ENCODE measurements at places on chromosomes 1 and 21.

DNA sequence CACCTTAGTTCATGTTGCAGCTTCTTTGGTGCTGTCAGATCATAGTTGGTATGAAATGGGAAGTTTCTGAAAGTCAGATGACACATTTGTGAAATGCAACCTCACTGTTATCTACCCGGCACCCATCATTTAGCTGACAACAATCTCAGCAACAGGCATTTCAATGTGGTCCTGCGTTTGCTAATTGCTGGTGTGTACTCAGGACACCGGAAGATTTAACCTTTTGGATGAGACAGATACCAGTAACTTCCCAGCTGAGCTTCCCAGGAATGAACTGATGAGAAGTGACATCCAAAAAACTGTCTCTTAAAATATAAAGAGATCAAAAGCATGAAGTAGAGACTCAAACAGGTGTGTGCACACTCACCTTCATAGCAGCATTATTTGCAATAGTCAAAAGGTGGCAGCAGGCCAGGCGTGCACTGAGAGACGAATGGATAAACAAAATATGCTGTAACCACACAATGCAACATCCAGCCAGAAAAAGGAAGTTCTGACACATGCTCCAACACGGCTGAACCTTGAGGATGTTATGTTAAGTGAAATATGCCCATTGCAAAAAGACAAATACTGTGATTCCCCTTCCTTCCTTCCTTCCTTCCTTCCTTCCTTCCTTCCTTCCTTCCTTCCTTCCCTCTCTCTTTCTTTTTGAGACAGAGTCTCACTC, 7.9 kb upstream of the CLDN14 start:
- no peak for ATAC-seq

GRCh38 chr1:173190101-173190936, 16.8 kb downstream of the TNFSF4 start:
- ATAC-seq, result peak; percentile 79

DNA sequence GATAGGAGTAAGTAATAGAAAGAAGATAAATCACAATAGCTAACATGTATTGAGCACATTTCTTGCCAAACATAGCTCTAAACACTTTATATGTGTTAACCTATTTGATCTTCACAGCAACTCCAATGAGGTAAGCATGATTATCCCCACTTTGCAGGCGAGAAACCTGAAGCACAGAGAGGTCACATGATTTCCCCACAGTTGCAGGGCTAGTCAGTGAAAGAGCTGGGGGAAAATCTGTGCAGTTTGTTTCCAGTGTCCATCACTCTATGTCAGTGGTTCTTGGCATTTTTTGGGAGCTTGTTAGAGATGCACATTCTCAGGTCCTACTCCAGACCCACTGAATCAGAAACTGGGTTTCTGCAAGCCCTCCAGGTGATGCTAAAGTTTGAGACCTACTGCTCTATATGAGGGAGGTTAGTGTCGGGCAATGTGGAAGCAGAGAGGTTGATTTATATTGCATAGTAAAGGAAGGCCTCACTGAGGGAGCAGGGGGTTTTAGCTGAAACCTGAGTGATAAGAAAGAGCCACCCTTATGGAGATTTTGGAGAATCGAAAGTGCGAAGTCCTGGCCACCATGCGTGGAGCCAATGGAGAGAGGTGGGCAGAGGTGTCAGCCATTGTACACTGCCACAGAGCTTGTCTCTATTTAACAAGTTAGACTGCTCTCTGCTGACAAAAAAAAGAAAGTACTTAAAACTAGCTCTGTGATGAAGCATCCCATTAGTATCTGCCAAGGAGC, 20.9 kb downstream of the MCOLN3 start:
- no peak for ATAC-seq

DNA sequence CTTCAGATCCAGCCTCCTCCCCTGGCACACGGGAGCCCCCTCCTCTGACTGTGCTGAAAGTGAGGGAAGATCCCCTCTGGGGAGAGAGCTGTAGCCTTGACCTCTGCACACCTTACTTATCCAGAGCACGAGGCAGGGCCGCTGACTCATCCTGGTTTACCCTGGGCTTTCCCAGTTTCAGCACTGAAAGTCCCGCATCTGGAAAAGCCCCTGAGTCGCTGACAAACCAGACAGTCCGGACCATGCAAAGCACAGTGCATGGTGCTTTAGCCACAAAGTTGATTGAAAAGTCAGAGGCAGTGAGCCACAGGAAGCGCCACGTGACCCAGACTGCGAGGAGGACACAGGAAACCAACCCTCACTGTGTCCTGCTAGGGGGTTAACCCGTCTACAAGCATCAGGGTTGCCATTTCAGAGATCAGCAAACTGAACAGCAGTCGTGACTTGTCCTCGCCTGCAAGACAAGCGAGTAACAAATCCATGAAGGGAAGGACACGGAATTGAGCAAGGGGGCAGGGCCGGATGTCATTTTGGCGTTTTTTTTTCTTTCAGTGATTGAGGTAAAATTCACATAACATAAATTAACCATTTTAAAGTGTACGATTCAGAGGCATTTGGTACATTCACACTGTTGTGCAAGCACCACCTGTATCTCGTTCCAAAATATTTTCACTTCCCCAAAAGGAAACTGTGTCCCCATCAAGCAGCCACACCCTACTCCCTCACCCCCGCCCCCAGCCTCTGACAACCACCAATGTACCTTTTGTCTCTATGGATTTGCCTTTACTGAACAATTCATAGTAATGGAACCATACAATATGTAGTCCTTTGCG, 19.9 kb upstream of the IFNGR2 start:
- ATAC-seq, result peak; percentile 64

GRCh38 chr1:3732434-3733093, 19.7 kb upstream of the CCDC27 start:
- ATAC-seq, result peak; percentile 45

- no peak for ATAC-seq
These were observed 26.1 kb downstream of the SLC6A17 start for GRCh38 chr1:110176299-110176956.

DNA sequence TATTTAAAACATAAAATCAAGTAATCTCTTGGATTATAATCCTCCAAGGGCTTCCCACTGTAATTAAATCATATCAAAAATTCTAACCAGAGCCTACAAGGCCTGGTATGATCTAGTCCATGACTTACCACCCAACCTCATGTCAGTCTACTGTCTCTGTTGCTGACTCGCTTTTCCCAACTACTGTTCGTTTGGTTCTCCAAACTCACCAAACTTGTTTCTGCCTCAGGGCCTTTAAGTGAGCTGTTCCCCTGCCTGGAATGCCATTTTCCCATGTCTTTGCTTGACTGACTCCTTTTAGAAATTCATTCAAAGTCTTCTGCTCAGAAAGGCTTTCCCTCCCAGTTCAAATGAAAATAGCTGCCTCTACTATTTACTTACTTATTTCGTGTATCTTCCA, 95.9 kb downstream of the ZC3H11B start:
- no peak for ATAC-seq

- peak; percentile 54 for ATAC-seq
These were observed 5.2 kb downstream of the SOX13 start for GRCh38 chr1:204077979-204078696.

DNA sequence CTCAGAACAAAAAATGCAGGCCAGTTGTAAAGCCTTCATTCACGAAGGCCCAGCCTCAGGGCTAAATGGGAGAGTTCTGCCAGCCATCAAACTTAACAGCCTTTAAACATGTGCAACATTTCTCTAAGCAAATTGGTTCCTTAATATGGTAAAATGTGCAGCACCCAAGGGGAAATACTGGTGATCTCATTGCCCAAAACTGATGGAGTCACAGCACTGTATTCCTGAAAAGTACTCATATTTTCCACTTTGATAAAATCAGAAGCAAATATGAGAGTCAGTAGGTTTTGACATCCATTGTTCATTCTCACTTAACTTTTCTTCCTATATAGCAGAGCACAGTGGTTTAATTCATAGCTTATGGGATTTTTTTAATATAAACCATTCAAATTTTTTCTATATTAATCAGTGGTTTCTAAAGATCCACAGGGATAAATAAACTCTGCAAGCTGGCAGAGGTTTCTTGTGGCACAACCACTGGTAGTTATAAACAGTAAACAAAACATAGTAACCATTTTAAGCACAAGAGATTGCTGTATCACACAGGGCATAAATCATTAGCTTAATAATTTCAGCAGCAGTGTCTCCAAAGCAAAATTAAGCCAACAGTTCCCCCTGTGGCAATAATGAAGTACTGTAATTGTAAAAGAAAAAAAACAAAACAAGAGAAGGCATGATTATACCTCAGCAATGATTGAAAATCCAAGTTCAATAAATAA, 106.9 kb upstream of the LYPLAL1 start:
- ATAC-seq, result peak; percentile 87

GRCh38 chr1:19110257-19110927, 99.7 kb downstream of the UBR4 start:
- no peak for ATAC-seq

DNA sequence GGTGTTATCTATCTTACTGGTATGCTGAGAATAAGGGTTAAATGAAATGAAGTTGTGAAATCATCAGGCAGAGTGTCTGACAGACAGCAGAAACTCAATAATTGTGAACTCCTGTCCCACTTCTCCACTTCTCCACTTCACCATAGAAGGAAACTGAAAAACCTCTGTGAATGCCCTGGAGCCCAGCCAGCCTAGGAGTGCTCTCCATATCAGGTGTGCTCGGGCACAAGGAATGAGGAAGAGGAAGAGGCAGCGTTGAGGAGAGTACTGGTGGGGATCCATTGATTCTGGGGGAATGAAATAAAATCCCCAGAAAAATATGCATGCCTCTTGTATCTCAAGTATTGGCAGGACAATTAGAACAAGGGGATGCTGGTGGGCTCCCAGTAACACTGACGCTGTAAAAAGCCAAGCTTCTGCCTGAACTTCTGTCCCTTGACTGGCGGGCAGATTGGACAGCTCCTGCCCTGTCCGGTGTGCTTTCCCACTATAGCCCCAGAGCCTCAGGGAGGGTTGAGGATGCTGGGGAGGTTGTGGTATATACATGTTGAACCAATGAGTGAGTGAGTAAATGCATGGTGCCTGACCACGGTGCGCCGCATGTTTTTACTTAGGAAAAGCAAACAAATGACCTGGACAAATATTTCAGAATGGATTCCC, 47.7 kb downstream of the NMNAT2 start:
- ATAC-seq, result no peak

DNA sequence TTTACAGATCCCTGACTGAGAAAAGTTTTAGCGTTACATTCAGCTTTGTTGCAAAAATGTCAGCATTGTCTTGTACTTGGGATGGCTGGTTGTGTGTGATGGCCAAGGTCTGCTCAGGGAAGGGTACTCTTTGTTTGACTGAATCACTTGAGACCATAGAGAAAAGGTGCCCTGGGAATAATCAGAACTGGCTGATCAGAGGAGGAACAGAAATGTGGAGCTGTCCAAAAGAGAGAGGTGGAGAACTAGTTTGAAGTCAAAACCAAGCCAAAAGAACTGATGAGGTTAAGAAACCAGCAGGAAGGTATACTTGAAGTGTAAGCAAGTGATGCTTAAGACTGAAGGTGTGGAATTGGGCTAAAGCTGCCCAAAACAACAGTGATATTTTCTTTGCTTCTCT, 107.6 kb upstream of the LYPLAL1 start:
- ATAC-seq, result no peak

DNA sequence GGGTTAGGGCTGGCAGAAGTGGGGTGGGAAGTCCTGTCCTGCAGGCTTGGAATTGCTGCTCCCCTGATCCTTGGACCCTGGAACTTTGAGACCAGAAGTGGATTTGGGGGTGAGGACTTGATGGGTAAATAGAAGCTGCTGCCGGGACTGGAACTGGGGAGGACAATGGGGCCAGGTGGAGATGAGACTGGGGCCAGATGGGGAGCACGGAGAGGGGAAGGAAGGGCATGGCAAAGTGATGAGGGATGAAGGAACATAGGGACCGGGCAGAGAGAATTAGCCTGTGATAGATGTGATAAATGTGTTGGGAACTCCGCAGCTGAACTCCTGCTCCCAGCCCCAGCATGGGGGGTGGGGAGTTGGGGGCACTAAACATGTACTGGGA, 637 bp downstream of the NHLH1 start:
- no peak for ATAC-seq

GRCh38 chr1:247574664-247575063, 13.5 kb upstream of the OR2G2 start:
- no peak for ATAC-seq

- ATAC-seq, result no peak
These were observed 74.1 kb upstream of the AKT3 start for GRCh38 chr1:243924188-243924587.

DNA sequence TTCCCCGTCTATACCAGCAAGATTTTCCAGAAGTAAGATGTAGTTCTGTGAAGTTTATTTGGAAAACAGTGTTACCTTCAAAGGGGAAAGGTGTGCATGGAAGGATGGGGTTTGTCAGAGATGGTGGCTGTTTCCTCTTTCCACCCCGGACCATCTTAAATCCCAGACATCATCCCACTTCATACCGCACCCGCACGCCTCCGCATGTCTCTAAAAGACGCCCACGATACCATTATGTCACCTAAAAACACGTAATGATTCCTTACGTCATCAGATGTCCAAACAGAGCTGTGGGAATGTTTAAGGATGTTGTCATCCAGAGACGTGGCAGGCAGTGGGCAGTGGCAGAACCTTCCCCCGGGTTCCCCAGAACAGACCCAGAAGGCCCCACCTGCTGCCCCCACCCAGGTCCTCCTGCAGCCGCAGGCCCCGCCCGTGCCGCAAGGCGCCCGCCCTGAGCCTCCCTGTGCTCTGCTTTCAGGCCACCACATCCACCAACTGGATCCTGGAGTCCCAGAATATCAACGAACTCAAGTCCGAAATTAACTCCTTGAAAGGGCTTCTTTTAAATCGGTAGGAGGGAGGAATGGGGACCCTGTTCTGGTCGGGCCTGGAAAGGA, 152.2 kb downstream of the PEX14 start:
- ATAC-seq, result no peak

GRCh38 chr21:25934771-25935224, 200.0 kb downstream of the GABPA start:
- no peak for ATAC-seq

GRCh38 chr1:7561936-7562728, 209.0 kb upstream of the VAMP3 start:
- ATAC-seq, result no peak

DNA sequence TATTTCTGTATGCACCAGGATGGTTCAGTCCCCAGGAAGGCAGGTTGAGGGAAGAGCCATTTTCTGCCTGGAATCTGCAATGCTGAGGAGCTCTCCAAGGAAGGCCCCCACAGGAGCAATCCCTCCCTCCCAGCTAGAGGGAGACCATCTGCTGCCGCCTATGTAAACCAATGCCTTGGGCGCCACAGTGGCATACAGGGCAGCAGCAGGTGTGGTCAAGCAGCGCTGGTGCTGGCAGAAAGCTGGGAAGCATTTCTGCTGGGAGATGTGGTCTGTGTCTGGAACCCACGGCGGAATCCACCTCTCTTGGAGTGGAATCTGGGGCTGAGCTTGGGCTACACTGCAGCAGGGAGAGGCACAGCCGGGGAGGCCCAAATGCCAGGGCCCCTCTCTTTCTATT, 283.3 kb downstream of the RRAGC start:
- ATAC-seq, result no peak

DNA sequence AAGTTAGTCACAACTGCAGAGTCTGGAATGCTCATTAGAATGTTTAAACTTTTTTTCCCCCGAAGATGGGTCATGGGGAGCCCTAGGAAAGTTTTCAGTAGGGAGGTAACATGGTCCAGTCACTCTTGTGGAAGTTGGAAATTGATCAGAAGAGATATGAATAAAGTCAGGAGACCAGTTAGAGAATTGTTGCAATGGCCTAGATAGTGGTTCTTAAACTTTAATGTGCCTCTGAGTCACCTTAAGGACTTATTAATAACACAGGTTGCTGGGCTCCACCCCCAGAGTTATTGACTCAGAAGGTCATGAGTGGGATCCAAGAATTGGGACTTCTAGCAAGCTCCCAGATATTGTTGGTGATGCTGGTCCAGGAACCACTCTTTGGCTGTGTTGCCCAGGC, 3.2 kb upstream of the TFAP2E start:
- ATAC-seq, result no peak

- ATAC-seq, result no peak
These were observed 462.4 kb upstream of the RGS18 start for GRCh38 chr1:191695865-191696264.
